IMR-90 (cell line): ENCODE measurements at places on chromosomes 1 and 21. TPM values are rescaled to one million over a fixed set of nuclear protein-coding genes. Genes with fewer than 3 reads are reported as not detected.

LCE2A gene
- total RNA-seq = not detected in 2 replicates

MRPS21 gene
- 45.5 and 52.3 TPM in 2 replicates for total RNA-seq

CD5L gene
- total RNA-seq = not detected in 2 replicates

CACHD1 gene
- 5.6 and 5.9 TPM in 2 replicates for total RNA-seq

DNALI1 gene
- 8.1 and 9.1 TPM in 2 replicates for total RNA-seq

SLAMF6 gene
- total RNA-seq = not detected in 2 replicates

CLDN17 gene
- not detected in 2 replicates for total RNA-seq

YY1AP1 gene
- total RNA-seq = 26.4 and 31.5 TPM in 2 replicates
